ENCODE measurements at places on chromosomes 3 and 15.

GRCh38 chr3:194756791-194757325 lies 71.2 kb downstream of the FAM43A start:
- DNase-seq = no peak

DNA sequence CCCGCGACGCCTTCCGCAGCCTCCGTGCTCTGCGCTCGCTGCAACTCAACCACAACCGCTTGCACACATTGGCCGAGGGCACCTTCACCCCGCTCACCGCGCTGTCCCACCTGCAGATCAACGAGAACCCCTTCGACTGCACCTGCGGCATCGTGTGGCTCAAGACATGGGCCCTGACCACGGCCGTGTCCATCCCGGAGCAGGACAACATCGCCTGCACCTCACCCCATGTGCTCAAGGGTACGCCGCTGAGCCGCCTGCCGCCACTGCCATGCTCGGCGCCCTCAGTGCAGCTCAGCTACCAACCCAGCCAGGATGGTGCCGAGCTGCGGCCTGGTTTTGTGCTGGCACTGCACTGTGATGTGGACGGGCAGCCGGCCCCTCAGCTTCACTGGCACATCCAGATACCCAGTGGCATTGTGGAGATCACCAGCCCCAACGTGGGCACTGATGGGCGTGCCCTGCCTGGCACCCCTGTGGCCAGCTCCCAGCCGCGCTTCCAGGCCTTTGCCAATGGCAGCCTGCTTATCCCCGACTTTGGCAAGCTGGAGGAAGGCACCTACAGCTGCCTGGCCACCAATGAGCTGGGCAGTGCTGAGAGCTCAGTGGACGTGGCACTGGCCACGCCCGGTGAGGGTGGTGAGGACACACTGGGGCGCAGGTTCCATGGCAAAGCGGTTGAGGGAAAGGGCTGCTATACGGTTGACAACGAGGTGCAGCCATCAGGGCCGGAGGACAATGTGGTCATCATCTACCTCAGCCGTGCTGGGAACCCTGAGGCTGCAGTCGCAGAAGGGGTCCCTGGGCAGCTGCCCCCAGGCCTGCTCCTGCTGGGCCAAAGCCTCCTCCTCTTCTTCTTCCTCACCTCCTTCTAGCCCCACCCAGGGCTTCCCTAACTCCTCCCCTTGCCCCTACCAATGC lies 2.0 kb downstream of the ISLR start:
- DNase-seq = no peak

- no peak for DNase-seq
These were observed 22.6 kb downstream of the ISL2 start for GRCh38 chr15:76359152-76359551.

DNA sequence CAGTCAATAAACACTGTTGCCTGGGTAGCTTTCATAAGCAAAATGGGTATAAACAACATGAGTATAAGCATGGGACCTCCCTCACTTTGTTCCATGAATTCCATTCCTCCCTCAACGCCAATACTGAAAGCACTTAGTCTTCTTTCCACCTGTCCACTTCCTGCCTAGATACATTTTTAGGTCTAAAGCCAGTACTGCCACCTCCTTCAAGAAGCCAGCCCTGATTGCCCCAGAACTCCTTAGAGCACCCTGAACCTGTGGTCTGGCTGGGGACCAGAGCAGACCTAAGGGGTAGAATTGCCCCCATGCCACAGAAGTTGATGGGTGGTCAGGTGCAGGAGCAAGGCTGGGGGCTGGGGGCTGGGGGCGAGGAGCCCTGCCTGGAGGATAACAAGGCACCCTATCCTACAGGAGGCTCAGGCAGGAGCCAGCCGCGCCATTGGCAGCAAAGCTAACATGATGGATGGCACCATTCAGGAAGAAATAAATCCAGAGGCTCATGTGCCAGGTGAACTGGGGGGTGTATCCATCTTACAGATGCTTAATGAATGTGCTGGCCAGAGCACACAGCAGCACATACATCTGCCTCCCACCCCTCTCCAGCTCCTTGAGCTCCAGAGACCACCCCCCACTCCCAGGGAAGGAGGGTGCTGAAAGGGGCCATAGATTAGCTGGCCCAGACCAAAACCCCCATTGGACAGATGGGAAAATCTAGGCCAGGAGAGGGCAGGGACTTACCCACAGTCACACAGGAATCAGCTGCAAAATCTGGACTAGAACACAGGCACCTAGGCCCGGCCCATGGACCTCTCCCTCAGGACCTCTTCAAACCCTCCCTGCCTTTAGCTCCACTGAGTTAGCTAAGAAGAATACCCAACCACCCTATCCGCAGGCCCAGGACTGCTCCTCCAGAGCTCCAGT lies 113.8 kb upstream of the LINGO1 start:
- DNase-seq = no peak

- DNase-seq = peak; percentile 31
These were observed 195.7 kb upstream of the ATP11B start for GRCh38 chr3:182597621-182598041.

DNA sequence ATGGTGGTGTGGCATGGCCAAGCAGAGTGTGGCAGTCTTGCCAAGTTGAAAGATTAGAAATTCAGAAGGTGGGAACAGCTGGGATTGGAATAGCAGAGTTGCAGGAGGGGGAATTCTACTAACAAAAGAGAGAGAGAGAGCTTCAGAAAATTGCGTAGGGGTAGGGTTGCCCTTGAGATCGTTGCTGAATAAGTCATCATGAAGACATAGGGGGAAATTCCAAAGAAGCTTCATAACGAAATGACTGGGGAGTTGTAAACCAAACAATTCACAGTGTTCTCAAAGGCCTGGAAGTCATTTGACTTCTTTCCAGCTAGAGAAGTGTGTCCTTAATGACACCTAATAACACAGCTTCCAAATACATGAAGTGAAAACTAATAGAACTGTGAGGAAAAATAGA lies 26.3 kb upstream of the TIPARP start:
- peak; percentile 26 for DNase-seq

DNA sequence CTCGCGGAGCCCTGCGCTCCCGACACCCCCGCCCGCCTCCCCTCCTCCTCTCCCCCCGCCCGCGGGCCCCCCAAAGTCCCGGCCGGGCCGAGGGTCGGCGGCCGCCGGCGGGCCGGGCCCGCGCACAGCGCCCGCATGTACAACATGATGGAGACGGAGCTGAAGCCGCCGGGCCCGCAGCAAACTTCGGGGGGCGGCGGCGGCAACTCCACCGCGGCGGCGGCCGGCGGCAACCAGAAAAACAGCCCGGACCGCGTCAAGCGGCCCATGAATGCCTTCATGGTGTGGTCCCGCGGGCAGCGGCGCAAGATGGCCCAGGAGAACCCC lies 464 bp downstream of the SOX2 start:
- no peak for DNase-seq

DNA sequence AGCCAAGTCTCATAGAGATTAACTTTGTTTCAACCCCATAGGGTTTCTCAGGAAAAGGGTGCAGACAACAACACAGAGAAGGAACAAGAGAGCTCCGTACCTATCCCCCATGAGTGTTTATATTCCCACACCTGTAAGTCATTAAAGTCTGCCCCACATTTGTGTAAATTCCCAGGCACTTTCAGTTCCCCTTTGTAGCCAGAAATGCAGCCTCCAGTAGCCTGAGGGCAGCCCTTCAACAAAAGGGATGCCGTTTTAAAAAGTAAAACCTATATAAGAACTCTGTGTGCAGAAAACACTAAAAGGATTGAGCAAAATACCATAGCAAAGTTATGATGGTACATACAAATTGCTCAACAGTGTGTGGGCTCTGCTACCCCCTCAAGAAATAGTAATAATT lies 59.7 kb upstream of the TMEM108 start:
- DNase-seq = no peak

GRCh38 chr3:48318713-48319468 lies 14.6 kb downstream of the SPINK8 start:
- DNase-seq = no peak

- peak; percentile 94 for DNase-seq
These were observed 254.4 kb upstream of the ZPLD1 start for GRCh38 chr3:102180280-102180931.

DNA sequence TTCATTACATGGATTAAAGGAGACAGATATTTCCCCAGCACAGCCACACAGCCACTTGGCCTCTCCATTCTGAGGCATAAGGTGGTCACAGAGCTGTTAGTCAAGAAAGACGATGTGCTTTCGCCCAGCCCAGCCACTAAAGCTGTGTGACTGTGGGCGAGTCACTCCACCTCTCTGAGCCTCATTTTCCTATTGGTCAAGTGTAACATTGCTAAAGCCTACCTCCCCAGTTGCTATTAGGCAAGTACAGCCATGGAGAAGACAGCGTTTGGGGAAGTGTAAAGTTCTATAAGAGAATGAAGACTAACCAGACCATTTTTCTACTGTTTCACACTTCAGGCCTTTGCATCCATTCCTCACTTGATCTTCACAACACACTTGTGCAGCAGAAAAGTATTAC lies 24.1 kb downstream of the TMEM40 start:
- no peak for DNase-seq

- DNase-seq = no peak
These were observed 272.9 kb upstream of the DPH6 start for GRCh38 chr15:35818846-35819245.

DNA sequence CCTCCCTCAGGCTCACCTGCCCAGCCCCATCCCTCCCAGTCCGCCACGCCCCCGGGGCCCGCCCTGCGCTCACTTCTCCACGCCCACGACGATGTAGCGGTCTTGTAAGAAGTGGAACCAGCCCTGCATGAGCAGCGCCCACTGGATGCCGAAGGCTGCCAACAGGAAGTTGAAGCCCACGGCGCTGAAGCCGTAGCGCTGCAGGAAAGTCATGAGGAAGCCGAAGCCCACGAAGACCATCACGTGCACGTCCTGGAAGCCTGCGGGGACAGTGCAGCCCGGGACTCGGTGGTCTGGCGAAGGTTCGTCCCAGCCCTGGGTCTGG lies 9.7 kb downstream of the RHCG start:
- DNase-seq = no peak

- DNase-seq = peak; percentile 86
These were observed 38.4 kb downstream of the PCOLCE2 start for GRCh38 chr3:142850395-142851023.

GRCh38 chr15:100645671-100646070 lies 43.3 kb downstream of the ASB7 start:
- DNase-seq = no peak

- no peak for DNase-seq
These were observed 10.0 kb downstream of the ITPKA start for GRCh38 chr15:41503669-41504010.

GRCh38 chr3:78893161-78893560 lies 874.6 kb downstream of the ROBO1 start:
- DNase-seq = no peak

DNA sequence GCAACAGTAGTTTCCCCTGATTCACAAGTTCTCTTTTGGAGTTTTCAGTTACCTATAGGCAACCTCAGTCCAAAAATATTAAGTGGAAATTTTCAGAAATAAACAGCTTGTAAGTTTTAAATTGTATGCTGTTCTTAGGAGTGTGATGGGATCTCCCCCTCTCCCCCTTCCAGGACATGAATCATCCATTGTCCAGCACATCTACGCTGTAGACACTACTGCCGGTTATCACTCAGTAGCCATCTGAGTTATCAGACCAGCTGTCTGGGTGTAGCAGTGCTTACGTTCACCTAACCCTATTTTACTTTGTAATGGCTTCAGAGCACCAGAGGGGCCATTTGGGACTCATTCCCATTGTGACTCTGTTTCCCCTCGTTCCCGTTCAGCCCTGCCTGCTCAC lies 96.7 kb upstream of the PLXNA1 start:
- DNase-seq = no peak

GRCh38 chr15:31499953-31500765 lies 173.5 kb downstream of the KLF13 start:
- no peak for DNase-seq

GRCh38 chr3:37861620-37862041 lies at the start of gene CTDSPL:
TSS of gene CTDSPL (plus strand) at chr3:37861880. CDS start at chr3:37862200, 320 bp downstream.
- DNase-seq = peak; percentile 66

DNA sequence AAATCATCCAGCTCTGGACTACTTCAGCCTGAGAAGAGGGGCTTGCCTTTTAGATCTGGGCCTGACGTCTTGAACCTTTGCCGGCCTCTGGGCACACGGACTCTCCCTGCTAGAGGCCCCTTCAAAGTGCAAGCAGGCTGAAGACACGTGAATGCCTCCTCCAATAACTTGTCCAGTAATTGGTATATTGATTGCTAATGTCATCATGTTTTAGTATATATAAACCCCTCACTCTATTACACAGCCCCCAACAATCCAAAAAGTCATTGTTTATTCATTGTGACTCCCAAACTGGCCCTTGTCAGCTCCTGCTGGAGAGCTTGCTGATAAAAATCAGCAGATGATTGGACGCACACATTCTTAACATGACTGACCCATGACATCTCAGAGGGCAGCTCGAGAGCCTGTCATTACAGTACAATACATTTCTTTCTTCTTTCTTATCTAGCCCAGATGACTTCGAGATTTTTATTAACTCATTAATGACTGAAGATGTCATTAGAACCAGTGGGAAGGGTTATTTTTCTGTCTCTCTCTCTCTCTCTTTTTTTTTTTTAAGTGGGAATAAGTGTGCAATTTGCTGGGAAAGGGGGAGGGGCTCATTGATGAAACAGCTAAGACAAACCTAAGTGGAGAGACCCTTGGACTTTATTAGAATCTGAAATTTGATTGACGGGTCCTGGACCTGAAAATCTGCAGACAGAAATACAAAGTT lies 65.5 kb upstream of the NR2F2 start:
- DNase-seq = peak; percentile 28

GRCh38 chr15:64000183-64000951 lies 45.9 kb downstream of the DAPK2 start:
- no peak for DNase-seq

DNA sequence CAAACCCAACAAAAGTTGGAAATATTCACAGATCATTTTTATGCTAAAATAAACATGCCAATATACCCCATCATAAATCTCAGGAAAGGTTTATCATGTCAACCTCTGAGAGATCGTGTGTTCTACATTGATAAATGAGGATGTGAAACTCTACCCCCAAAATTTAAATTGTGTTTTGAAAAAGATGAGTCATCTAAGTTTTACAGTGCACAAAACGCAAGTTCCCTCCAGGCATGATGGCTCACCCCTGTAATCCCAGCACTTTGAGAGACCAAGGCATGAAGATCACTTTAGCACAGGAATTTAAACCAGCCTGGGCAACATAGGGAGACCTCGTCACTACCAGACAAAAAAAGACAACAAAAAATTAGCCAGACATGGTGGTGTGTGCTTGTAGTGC lies 1487.0 kb upstream of the GBE1 start:
- no peak for DNase-seq

- no peak for DNase-seq
These were observed 773.8 kb downstream of the MECOM start for GRCh38 chr3:168889666-168890065.

All from fibroblast of skin of abdomen (primary cell).